ENCODE measurements at places on chromosomes 3 and 15.

GRCh38 chr3:138846262-138846791, 11.6 kb upstream of the PIK3CB start:
- DNase-seq, result no peak

DNA sequence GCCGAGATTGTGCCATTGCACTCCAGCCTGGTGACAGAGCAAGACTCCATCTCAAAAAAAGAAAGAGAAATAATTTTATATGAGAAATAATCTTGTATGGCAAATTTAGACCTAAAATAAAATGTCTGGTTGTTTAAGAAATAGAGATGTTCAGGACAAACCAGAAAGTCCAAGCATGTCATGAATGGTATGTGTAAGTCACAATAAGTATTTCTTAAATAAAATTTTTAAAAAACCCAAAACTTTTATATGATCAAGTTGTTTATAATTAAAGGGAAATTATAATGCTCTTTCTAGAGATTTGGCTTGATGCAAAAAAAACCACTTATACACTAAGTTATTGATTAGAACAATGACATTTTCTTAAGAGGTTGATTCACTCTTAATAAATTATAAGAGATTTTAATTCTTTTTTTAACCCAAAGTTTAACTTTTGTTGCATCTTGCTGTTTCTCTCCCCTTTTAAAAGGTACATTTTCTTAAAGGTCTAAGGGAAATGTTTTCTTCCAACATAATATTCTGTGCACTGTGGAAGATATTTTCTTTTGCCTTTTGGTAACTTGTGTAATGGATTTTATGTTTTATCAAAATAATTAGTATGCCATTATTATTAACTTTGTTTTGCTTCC, 105.7 kb downstream of the RTP4 start:
- no peak for DNase-seq

DNA sequence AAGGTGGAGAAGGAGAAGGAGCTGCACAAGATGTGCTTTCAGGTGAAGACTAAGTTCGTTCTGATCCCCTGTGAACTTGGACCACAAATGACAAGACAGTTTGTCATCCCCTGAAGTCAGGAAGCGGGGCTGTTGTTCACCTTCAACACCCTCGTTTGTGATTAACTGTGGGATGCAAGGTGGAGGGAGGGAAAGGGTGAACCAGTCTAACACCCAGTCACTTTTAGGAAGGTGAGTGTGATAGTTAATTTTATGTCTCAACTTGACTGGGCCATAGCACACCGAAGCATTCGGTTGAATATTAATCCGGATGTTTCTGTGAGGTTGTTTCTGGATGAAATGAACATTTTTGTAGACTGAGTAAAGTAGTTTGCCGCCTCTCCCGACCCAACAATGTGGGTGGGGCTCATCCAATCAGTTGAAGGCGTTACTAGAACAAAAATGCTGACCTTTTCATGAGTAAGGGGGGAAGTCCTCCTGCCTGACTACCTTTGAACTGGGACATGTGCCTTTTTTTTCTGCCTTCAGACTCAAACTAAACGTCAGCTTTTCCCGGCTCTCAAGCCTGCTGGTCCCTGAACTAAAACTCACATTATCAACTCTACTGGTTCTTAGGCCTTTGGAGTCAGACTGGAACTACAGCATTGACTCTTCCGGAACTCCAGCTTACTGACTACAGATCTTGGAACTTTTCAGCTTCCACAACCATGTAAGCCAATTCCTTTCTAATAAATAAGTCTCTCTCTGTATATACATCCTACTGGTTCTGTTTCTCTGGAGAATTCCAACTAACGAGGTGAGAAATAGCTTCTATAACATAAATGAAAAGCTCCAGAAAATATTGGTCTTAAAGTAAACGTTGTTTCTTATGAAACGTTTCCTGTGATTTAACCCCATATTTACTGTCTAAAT, 264.0 kb upstream of the SLITRK3 start:
- DNase-seq, result no peak

DNA sequence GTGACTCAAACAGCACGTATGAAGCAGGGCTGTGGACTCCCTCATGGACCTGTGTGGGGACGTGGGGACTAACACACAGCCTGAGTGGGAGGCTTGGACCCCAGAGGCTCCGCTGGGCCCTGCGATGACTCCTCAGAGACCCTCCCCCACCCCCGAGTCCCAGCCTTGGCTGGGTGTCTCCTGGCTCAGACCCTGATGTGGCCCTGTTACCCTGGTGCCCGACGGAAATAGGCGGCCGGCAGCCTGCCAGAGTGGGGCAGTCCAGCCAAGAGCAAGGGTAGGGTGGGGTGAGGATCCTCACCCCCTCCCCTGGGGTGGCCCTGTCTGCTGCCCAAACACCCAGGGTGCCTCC, 15.3 kb downstream of the TNK2 start:
- DNase-seq, result no peak

GRCh38 chr15:62799037-62799436, 243.5 kb upstream of the TPM1 start:
- peak; percentile 21 for DNase-seq

DNA sequence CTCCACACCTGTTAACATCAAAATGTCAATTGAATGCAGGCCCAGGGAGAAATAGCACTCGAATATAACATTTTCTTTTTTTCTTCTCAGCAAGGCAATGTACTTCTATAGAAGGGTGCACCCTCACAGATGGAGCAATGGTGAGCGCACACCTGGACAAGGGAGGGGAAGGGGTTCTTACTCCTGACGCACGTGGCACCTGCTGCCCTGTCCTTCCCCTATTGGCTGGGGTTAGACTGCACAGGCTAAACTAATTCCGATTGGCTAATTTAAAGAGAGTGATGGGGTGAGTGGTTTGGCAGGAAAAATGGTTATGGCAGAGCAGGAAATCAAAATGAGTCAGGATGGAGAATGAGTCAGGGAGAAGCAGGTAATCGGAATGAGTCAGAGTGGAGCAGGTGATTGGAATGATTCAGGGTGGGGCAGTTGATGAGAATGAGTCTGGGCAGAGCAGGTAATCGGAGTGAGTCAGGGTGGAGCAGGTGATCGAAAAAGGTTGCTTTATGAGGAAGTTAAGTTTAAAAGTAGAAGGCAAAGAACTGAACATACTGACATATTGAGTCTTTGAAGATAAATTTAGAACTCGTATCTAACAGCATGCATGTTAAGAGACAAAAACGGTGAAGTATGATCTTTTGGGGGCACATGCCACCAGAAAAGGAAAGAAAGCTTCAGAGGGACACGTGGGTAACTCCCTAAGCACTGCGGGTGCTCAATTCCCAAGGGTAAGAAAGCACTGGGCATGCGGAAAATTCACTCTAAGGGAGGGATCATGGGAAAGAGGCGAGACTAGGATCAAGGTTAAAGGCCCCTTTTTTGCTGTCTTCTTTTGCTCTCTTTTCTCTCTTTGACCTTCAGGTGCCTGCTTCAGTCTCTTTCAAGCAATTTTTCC, 72.9 kb upstream of the GALNT15 start:
- DNase-seq, result no peak

DNA sequence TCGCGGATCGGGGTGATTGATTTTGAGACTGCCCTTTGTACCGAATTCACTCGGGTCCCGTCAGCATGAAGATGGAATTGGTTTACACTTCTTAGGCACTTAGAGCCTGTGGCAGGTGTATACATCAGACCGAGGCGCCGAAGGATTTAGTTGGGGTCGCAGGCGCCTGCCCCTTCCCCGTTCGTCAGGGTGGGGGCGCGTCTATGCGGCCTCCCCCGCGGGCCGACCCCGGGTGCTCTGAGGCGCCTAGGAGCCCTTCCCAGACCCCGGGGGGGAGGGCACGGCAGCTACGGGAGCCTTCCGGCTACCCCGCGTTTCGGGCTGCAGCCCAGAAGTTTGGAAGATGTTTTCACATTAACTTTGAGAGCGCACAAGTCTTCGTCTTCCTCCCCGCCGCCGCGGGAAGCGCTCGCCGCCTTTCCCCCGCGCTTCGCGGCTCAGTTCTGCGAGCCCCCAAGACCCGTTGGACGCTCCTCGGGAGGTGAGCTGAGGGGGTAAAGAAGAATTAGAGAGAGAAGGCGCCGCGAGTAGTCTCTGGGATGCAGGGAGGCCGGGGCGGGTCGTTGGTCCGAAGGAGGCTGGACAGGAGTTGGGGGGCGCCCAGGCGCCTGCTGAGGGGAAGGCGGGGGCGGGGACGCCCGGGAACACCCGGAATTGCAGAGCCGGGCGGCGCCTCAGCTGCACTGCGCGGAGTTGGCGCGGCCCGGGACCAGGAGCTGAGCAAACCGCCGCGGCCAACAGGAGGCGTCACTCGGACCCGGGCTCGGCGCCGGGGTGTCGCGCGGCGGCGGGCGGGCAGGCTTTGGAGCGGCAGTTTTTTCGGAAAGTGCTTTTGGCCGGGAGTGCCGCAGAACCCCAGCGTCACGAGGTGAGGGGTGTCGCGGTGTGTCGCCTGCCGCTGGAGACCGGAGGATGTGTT, 780 bp downstream of the TIPARP start:
- DNase-seq, result no peak
